ENCODE measurements at places on chromosomes 13 and 19. TPM values are rescaled to one million over a fixed set of nuclear protein-coding genes. Genes with fewer than 3 reads are reported as not detected.
A peak's percentile ranks its signal among the peaks of the same experiment; 100 is the strongest.

DNA sequence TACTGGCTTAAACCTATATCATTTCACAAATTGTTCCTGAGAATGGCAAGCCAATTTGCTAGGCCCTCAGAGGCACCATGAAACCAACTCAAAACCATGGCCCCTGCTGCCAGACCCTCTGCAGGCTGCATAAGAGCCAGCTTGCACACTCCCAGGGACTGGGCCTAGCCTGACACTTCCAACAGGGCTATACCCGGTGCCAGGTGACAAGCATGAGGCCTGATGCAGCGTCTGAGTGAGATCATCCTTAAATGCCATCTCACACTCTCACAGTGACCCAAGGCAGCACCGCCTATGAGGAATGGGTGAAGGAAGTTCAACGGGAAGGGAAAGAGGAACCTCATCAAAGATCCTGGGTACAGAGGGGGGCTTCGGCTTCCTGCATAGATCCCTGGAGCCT lies 65.6 kb downstream of the C13orf42 start:
- H3K27ac ChIP-seq: no peak overlapping the region
- DNase-seq: no peak
- H3K27me3 ChIP-seq: no peaks in the 10 kb centered on the region
- no peaks in the 10 kb centered on the region for H3K4me1 ChIP-seq

DNA sequence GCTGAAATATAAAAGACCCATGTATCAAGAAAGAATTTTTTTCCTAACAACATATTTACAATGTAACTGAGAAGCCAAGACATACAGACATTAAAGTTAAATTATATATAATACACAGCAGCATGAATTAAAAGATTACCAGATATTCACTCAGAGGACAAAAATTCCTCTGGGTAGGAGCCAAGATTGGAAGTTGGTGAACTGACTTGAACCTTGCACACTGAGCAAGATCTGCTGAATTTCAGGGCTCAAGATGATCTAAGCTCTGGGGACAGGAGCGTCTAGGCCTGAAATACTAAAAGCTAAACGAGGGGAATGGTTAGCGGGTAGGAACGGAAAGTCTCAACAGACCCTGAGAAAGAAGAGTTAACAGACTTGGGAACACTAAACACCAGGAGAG lies 8.5 kb downstream of the FOXO1 start:
- peaks cover 7% of the 10 kb centered on the region for H3K4me1 ChIP-seq
- no peaks in the 10 kb centered on the region for H3K36me3 ChIP-seq
- no peak overlapping the region for H3K27ac ChIP-seq
- H3K4me3 ChIP-seq: no peak overlapping the region
- no peaks in the 10 kb centered on the region for H3K27me3 ChIP-seq
- no peak for DNase-seq

- peak overlapping the region; percentile 31 for H3K4me3 ChIP-seq
- no peak overlapping the region for H3K27ac ChIP-seq
- H3K36me3 ChIP-seq: no peaks in the 10 kb centered on the region
Measured at GRCh38 chr13:39144941-39145533, 106.8 kb downstream of the NHLRC3 start.

DNA sequence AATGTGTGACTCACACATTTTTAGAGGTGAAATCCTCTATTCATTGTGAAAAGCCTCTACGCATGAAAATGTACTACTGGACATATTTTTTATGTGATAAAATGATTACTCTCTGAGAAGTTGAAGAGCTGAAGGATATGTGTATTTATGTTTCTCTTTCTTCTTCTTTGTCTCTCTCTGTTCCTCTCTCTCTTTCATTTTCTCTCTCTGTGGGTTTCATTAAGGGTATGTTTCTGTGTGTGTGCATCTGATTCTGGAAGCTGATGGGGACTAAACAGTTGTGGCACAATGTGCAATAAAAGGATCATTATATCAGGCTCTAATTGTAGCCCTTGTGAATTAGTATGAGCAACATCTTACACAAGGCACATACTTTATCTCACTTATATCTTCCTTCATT lies 867.7 kb downstream of the PCDH9 start:
- H3K4me3 ChIP-seq: no peak overlapping the region
- H3K36me3 ChIP-seq: no peaks in the 10 kb centered on the region
- H3K27ac ChIP-seq: no peak overlapping the region
- no peaks in the 10 kb centered on the region for H3K27me3 ChIP-seq
- no peak for DNase-seq

DNA sequence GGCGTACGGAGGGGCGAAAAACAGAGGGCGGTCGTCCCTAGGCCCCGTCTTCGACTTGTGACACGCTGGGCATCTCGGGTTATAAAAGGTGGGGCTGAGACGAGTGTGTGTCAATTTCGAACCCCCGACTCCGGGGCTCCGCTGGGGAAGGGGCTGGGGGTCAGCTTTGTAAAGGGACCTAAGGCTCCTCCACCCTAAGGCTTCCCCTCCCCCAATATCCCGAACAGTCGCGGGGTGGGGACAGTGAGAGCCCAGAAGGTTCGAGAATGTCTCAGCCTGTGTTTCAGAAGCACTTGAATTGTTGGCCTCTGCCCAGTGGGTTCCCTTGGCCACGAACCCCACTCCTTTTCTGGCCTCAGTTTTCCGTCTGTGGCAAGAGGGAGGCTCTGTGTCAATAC lies 450 bp downstream of the SELENOW start:
- peaks cover 2% of the 10 kb centered on the region for H3K4me1 ChIP-seq
- H3K4me3 ChIP-seq: peak overlapping the region; percentile 71
- H3K27me3 ChIP-seq: peaks cover 1% of the 10 kb centered on the region
- H3K27ac ChIP-seq: peak overlapping the region; percentile 93

- no peak overlapping the region for H3K27ac ChIP-seq
- H3K27me3 ChIP-seq: no peaks in the 10 kb centered on the region
- no peaks in the 10 kb centered on the region for H3K4me1 ChIP-seq
- no peak overlapping the region for H3K4me3 ChIP-seq
- no peak for DNase-seq
Measured at GRCh38 chr13:110890279-110891165, 24.3 kb downstream of the ANKRD10 start.

WDR87 gene
- total RNA-seq: not detected

KLHL1 gene
- not detected for total RNA-seq

Measured in aorta (tissue), 5 donors.